ENCODE measurements at places on chromosomes 7 and 10.
A peak's percentile ranks its signal among the peaks of the same experiment; 100 is the strongest.

DNA sequence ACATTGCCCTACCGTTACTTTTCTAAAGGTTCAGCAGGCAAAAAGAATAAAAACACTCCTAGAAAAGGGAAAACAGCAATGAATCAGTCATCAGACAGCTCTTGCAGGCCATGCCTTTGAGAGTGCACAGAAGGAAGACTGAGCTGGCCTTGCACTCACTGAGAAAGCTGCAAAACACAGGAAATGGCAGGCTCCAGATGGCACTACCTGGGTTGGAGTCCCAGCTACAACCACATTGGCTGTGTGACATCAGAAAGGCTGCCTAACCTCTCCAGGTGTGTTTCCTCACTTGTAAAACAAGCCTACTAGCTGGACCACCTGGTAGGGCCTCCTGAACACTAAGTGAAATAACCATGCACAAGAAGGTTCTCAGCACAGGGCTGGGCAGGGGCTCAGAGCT, 113.7 kb downstream of the SFMBT2 start:
- no peak for DNase-seq

GRCh38 chr10:117355072-117355471, 20.2 kb downstream of the PDZD8 start:
- DNase-seq: no peak

DNA sequence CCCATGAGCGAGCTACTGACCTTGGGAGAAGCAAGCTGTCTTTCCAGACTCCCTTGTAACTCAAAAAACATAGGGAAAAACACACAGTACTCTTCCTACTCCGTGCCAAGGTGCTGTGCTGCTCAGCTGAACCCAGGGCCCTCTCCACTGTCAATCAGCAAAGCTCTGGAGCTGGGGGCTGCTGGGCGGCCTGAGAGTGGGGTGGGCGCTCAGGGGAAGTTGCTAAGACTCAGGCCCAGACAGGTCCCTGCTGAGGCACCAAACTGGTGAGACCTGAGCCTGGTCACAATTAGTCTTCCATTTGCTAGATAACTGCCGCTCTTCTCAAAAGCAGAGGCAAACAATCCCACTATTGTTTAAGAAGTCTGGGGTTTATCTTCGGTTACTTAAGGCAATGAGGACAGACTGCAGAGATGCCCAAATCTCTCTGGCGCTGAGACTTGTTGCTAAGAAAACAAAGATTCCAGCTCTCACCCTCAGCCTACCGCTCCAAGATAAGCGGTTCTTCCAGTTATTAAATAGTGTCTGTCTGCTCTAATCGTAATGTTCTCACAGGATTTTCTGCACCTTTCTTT, 22.0 kb downstream of the STEAP1B start:
- no peak for DNase-seq

GRCh38 chr7:44408596-44408995, 81.9 kb downstream of the NUDCD3 start:
- no peak for DNase-seq

GRCh38 chr10:7561216-7561893, 105.4 kb downstream of the ITIH5 start:
- DNase-seq: no peak

GRCh38 chr10:124045801-124046355, 47.5 kb downstream of the CHST15 start:
- no peak for DNase-seq

DNA sequence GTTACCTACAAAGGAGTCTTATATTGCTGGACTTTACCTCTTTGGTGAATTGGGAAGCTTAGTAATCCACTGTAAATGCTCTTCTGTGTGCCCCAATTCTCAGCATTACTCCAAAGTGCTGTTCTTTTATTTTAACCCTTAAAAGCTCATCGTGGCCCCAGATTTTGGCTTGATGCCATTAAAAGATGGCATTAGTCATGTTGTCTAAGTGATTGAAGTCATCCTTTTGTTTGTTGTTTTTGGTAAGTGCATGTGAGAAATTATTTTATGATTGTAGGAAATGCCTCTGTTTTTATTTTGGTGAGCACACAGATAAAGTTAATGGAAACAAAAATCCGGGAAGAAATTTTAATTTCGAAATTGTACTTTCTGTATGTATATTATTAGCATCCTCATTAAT, 82.5 kb upstream of the GATA3 start:
- DNase-seq: no peak

DNA sequence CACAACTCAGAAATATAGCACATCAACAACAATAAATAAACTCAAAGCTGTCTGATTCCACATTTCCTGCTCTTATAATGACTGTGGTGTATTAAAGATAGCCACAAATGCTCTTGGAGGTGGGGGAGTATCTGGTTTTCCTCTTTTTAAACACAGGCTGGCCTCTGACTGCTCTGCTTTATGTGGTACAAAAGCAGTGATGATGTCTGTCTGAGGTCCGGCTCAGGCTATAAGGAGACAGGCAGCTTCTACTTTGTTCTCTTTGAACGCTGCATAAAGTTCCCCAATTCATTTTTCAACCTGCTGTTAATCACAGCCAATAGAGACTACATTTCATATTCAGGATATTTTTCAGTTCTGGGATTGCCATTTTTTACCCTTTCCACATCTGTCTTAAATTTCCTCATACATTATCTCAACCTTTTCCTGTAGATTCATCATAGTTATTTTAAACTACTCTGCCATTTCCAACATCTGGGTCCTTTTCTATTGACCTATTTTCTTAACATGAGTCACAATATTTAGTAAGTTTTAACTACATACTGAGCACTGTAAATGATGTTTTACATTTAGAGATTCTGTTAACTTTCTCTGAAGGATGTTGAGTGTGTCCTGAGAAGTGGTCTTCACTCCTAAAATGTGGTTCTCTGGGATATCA, 64.9 kb downstream of the CRPPA start:
- DNase-seq: no peak

GRCh38 chr10:2081501-2081900, 344.2 kb upstream of the ADARB2 start:
- no peak for DNase-seq

- DNase-seq: peak; percentile 95
Measured at GRCh38 chr7:17234398-17235031, 63.9 kb upstream of the AHR start.

GRCh38 chr7:126605553-126605952, 647.2 kb downstream of the GRM8 start:
- DNase-seq: peak; percentile 76

GRCh38 chr7:36440880-36441279, 51.2 kb downstream of the ANLN start:
- DNase-seq: peak; percentile 57

DNA sequence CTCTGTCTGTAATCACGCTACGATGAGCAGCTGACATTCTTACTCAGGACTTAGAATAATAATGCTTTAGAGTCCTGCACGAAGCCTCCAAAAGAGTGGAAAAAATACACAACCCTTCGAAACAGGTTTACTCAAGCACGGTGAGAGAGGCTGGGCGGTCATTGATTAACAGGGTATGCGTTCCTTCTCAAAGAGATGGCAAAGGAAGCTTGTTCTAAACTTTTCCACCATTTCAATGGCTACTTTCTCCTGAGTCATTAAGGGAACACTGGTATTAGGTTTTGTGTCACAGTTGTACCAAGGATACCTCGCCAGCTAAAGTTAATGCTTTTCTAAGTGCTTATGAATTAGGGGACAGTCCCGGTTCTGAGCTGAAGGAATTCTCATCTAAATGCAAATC, 141.9 kb upstream of the RHEB start:
- no peak for DNase-seq

- no peak for DNase-seq
Measured at GRCh38 chr10:88870089-88870488, 10.0 kb upstream of the STAMBPL1 start.

DNA sequence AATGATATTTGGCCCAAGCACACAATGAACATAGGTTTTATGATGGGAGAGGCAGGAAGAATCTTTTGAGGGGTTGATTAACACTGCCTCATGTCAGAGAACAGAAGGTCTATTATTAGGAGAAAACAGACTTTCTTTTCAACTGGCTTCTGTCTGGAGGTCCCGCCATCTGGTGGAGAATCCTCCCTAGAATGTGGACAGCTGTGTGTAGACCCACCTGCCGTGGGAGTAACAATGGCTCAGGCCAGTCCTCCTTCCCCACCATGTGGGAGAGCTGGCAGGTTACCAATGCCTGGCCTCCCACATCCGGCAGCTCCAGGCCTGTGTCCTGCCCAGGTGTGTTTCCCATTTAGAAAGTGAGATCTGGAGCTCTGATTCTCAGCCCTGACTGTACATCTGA, 70.4 kb upstream of the AOAH start:
- DNase-seq: no peak

DNA sequence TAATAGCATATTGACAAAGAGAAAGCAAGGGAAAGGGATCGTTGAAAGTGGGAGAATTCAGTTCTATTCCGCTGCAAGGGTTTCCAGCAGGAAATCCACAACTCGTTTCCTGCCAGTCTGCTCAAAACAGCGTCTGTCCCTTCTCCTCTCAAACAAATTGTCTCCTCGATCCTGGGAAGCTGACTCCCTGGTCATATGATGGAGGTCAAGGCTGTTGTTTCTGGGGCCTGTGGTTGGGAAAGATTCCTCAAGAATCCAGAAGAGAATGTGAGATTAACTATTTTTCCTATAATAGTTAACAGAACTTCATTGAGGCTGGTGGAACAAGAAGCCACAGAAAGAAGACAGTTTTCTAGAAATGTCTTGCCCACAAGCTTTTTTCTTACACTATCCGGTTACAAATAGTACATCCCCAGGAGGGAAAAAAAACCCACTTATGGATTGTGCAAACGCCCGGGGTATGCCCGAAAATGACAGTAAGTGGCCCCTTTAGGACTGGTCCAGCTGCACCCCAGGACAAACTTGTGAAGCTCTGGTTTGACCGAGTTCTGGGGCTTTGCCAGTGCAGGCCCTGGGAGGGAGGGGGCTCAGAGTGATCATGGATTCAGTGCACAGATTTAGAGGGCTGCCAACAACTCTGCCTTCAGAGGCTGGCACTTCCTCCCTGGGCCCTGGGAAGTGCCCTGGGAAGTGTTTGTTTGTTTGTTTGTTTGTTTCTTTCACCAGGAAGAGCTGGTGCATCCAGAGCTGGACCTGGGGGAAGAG, 49.4 kb upstream of the CTBP2 start:
- no peak for DNase-seq

DNA sequence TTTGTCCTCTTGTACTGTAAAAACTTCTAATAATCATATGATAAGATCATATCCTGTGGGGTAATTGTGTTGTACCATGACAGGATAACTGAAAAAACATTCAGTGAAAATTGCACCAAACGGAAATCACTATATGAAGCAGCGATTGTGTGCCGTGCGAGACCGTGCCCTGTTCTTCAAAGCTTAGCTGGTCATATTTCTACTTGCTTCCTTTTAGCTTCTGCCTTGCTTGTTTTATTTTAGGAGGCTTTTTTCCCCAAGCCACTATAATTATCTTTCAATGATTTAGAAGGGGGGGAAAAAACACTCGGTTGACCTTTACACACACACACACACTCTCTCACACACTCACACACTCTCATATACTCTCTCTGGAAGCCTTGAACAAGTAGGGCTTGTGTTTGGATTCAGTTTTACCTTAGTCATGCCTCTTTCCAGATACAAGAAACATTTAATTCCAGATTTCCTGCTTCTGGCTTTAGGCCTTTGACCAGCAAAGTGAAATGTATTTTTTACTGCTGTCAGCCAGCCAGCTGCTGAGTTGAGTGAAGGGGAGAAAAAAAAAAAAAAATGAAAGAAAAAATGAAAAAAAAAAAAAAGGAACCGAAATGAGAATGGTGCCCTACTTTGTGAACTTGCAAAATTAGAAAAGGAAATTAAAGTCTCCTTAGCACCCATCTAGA, 181.4 kb downstream of the ARID5B start:
- DNase-seq: peak; percentile 52

GRCh38 chr10:20659225-20659624, 237.9 kb downstream of the NEBL start:
- DNase-seq: no peak

DNA sequence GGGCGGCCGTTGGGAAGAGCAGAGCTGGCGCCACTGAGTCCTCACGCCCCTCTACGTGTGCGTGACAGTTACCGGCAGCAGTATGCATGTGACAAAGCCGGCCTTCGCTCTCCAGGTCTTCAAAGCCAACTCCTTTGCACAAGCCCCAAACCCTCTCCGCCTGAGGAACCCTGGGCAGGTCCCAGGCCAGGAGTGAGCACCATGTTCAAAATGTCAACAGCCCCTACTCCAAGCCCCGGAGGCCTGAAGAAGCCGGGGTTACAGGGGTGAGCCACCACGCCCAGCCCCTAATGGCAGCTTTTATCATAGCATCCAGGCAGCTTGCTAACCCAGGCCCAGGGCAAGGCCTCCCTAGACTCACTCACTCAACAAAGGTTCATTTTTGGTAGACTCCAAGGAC, 70.8 kb downstream of the OAT start:
- no peak for DNase-seq

DNA sequence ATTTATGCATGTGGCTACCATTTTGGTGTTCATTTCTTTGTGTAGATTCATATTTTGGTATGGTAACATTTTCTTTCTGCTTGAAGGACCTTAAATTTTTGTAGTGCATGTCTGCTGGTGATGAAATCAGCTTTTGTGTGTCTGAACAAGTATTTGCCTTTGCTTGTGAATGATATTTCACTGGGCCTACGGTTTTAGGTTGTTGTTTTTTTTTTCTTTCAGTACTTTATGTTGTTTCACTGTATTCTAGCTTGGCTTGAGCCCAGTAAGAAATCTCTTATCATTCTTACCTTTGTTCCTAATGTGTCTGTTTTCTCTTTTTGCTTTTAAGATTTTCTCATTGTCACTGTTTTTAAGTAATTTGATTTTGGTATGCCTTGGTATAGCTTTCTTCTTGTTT, 31.9 kb downstream of the SAMD8 start:
- DNase-seq: no peak

DNA sequence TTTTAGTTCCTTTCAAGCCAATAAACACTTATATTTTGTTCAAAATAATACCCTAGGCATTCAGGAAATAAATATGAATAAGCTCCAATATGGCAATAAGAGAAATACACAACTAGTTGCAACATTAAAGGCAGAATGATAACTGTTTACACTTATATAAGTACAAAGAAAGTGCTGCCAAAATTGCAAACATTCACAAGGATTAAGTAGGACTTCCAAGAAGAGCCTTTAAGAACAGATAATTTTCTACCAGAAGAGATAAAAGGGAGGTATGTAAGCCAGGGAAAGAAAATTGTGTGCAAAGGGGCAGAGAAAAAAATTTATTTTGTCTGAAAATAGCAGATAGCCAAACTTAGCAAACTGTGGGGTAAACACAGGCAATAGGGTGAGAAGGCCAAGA, 83.8 kb downstream of the CTNNA3 start:
- no peak for DNase-seq

GRCh38 chr10:70890917-70891431, 2.6 kb upstream of the PCBD1 start:
- DNase-seq: no peak

- DNase-seq: no peak
Measured at GRCh38 chr7:50712252-50713122, 70.2 kb downstream of the GRB10 start.

- no peak for DNase-seq
Measured at GRCh38 chr10:43880160-43880559, 231.5 kb upstream of the ZNF32 start.

GRCh38 chr7:17710312-17710711, 230.0 kb downstream of the SNX13 start:
- DNase-seq: no peak

All from DMS53 (cell line).